ENCODE measurements at places on chromosomes 12 and 14. TPM values are rescaled to one million over a fixed set of nuclear protein-coding genes. Genes with fewer than 3 reads are reported as not detected.

EP400 gene
- 44.7 TPM for total RNA-seq

IFI27L1 gene
- total RNA-seq = 22.5 TPM

TSPAN19 gene
- total RNA-seq = 0.66 TPM

TEDC1 gene
- 13.2 TPM for total RNA-seq

UNC79 gene
- total RNA-seq = 0.79 TPM

All from kidney (tissue), 22 donors.